ENCODE measurements at places on chromosomes 5 and 9. TPM values are rescaled to one million over a fixed set of nuclear protein-coding genes. Genes with fewer than 3 reads are reported as not detected.

Gene NR5A1
- not detected for total RNA-seq

Gene GDNF
- not detected for total RNA-seq

Gene MYO10
- total RNA-seq, result 129 TPM

Gene SLIT3
- 24.5 TPM for total RNA-seq

Gene FAM163B
- total RNA-seq, result not detected

Gene C9orf43
- not detected for total RNA-seq

Gene GDF9
- not detected for total RNA-seq

GRCh38 chr5:117888688-117889087 is 1099.7 kb downstream of the DTWD2 start:
- H3K36me3 ChIP-seq, result no peaks in the 10 kb centered on the region
- peak overlapping the region; percentile 27 for H3K4me3 ChIP-seq
- no peaks in the 10 kb centered on the region for H3K27me3 ChIP-seq
- peak; percentile 41 for DNase-seq

DNA sequence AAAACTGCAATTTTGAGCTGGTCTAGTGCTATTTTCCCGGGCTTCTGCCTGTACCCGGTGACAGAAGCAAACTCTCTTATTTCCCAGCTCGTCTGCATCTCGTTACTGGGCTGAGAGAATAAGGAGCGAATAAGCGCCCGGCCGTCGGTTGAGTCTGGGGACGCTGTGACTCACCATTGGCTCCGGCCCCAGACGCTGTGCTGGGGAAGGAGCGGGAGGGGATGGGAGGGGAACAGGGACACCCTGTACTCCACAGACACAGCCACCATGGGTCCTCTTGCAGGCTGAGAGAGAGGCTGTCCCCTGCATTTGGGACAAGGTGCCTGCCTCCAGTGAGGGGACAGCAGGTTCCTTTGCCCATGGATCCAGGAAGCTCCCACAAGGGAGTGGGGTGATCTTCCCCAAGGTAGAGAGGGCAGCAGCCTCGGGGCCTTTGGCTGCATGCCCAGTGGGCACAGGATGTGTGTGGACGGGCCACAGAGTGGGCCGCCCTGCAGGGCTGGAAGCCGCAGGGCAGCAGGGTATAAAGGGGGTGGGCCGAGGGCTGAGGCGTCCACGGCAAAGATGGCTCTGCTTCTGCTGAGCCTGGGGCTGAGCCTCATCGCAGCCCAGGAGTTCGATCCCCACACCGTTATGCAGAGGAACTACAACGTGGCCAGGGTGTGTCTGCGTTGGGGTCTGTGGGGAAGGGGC is at the start of gene LCN9:
LCN9 (plus strand) TSS at position 552 of the 693 bp plus-strand sequence; CDS start at position 565, 13 bp downstream.
- no peaks in the 10 kb centered on the region for H3K27me3 ChIP-seq
- no peak for DNase-seq
- no peak within 1 kb of the TSS for H3K27ac ChIP-seq
- no peaks in the 10 kb centered on the region for H3K4me1 ChIP-seq
- no peak within 1 kb of the TSS for H3K4me3 ChIP-seq

DNA sequence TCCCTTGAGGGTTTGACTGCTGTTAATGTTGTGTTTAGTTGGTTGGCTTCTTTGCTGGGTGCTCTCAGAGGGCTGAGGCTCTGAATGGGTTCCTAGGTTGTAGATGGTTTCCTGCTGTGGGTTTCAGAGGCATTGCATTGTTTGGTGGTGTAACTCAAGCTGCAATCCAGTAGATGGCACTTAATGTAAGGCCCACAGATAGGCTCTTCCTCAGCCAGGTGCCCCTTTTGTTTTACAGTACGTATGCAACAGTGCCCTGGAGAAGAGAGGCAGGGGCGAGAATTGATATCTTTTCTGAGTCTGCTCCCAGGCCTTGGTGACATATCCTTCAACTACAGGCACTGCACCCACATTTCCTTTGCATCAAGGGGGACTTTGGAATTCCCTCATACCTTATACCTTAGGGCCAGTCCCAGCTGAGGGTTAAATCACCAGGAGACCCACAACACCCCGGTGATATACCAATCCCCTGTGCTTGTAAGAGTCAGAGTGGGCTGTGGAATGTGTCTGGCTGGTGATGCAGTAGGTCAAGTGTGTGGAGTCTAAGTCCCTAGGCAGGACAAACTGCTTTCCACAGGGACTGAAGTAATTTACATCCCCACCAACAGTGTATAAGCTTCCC is 7.0 kb upstream of the UGT3A2 start:
- peak; percentile 19 for DNase-seq
- no peak overlapping the region for H3K27ac ChIP-seq
- H3K4me3 ChIP-seq, result no peak overlapping the region
- no peaks in the 10 kb centered on the region for H3K36me3 ChIP-seq

DNA sequence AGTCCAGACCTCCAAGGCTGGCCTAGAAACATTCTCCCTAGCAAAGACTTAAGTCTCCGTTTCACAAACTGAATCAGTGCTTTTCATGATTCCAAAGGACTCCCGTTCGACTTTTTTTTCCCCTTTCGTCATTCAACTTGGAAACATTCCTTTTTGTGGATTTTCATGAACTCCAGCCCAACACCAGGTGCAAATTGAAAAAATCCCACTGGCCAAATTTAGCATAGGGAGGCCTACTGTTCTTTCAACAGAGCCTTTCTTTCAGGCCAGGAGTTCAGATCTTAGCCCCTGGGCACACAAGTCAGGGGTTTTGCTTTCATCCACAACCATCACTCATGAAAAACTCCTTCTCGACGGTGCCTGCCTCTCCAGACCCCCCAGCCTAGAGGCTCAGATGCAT is 285.3 kb downstream of the PIK3R1 start:
- H3K4me3 ChIP-seq, result no peak overlapping the region
- no peak for DNase-seq
- no peaks in the 10 kb centered on the region for H3K27me3 ChIP-seq
- no peaks in the 10 kb centered on the region for H3K4me1 ChIP-seq

GRCh38 chr9:105419816-105420597 is 27.8 kb upstream of the FSD1L start:
- H3K36me3 ChIP-seq, result no peaks in the 10 kb centered on the region
- H3K4me1 ChIP-seq, result peaks cover 9% of the 10 kb centered on the region
- no peak overlapping the region for H3K27ac ChIP-seq

GRCh38 chr5:41809128-41809527 is 61.1 kb downstream of the OXCT1 start:
- peaks cover 17% of the 10 kb centered on the region for H3K36me3 ChIP-seq
- H3K27ac ChIP-seq, result no peak overlapping the region

- no peaks in the 10 kb centered on the region for H3K27me3 ChIP-seq
- H3K27ac ChIP-seq, result peak overlapping the region; percentile 91
- H3K4me3 ChIP-seq, result peak overlapping the region; percentile 81
- H3K36me3 ChIP-seq, result peaks cover 26% of the 10 kb centered on the region
These were observed 754 bp downstream of the DCAF12 start for GRCh38 chr9:34125681-34126206.

DNA sequence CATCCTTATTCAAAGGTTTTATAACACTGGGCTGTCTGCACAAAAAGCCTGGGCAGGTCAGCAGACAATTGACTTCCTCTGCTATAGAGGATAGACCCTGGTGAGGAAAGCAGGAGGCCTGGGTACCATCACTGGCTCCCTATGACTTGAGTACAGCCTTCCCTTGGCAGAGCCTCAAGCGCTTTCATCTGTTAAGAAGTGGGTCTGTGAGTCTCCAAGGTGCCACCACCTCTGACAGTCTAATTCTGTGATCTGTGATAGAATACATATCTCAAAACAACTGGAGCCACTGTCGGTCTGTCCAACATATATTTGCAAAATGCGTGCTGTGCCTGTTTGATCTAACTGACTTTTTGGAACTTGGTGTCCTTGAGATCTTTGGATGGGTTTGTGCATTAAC is 52.2 kb downstream of the C9orf152 start:
- H3K4me1 ChIP-seq, result peaks cover 12% of the 10 kb centered on the region
- no peak overlapping the region for H3K4me3 ChIP-seq
- no peaks in the 10 kb centered on the region for H3K27me3 ChIP-seq
- H3K36me3 ChIP-seq, result peaks cover 5% of the 10 kb centered on the region
- peak overlapping the region; percentile 46 for H3K27ac ChIP-seq

DNA sequence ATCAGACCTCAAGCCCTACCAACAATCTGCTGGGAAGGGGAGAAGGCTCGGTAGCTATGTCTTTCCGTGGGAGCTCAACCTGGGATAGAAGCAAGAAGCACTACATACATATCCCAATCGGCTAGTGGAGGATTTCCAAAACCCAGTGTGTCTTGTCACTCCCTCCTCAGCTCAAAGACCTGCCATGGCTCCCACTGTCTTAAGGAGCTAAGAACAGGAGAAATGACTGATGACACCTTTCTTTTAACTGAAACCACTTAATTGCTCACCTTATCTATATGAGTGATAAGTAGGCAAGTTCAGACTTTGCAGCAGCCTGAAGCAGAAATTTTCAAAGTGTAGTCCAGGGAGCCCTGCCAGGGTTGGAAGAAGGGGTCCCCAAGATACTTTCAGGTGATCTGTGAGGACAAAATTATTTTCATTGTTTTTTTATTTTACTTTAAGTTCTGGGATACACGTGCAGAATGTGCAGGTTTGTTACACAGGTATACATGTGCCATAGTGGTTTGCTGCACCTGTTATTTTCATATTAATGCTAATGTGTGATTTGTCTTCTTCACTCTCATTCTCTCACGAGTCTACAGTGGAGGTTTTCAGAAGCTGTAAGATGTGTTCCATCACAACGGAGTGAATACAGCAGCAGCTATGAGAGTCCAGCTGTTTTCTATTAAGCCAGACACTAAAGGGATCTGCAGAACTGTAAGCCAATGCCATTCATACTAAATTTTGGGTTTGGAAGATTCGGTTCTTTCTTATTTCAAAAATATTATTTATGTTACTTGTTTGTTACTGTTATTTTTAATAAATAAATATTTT is 41.4 kb downstream of the PAX5 start:
- H3K4me3 ChIP-seq, result no peak overlapping the region
- peaks cover 5% of the 10 kb centered on the region for H3K4me1 ChIP-seq
- DNase-seq, result no peak
- peaks cover 21% of the 10 kb centered on the region for H3K27me3 ChIP-seq
- no peaks in the 10 kb centered on the region for H3K36me3 ChIP-seq

- H3K27ac ChIP-seq, result no peak overlapping the region
- no peaks in the 10 kb centered on the region for H3K4me1 ChIP-seq
- no peak overlapping the region for H3K4me3 ChIP-seq
- no peaks in the 10 kb centered on the region for H3K27me3 ChIP-seq
- H3K36me3 ChIP-seq, result no peaks in the 10 kb centered on the region
- no peak for DNase-seq
These were observed 71.0 kb downstream of the C5orf15 start for GRCh38 chr5:133897431-133897830.

GRCh38 chr9:105963343-105964099 is 269.2 kb downstream of the TMEM38B start:
- no peaks in the 10 kb centered on the region for H3K27me3 ChIP-seq
- H3K4me3 ChIP-seq, result no peak overlapping the region
- H3K36me3 ChIP-seq, result no peaks in the 10 kb centered on the region
- H3K4me1 ChIP-seq, result no peaks in the 10 kb centered on the region
- no peak overlapping the region for H3K27ac ChIP-seq

DNA sequence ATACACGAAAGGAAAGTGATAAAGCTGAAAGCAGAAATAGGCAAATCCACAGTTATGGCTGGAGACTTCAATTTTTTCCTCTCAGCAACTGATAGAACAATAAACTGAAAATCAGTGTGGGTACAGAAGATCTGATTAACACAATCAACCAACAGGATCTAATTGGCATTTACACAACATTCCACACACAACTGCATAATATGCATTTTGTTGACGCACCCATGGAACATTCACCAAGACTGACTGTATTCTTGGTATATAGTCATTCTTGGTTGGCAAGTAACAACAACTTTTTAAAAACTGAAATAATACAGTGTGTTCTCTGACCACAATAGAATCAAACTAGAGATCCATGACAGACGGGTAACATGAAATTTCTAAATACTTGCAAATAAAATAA is 218.7 kb upstream of the S1PR3 start:
- no peaks in the 10 kb centered on the region for H3K36me3 ChIP-seq
- no peak overlapping the region for H3K4me3 ChIP-seq
- H3K27ac ChIP-seq, result no peak overlapping the region
- H3K4me1 ChIP-seq, result peaks cover 27% of the 10 kb centered on the region

GRCh38 chr5:133450286-133450685 is 162.1 kb downstream of the FSTL4 start:
- H3K4me1 ChIP-seq, result no peaks in the 10 kb centered on the region
- no peaks in the 10 kb centered on the region for H3K27me3 ChIP-seq
- no peak for DNase-seq
- no peak overlapping the region for H3K27ac ChIP-seq
- H3K4me3 ChIP-seq, result no peak overlapping the region
- no peaks in the 10 kb centered on the region for H3K36me3 ChIP-seq

GRCh38 chr9:124078641-124079040 is 67.1 kb downstream of the LHX2 start:
- H3K4me1 ChIP-seq, result no peaks in the 10 kb centered on the region
- DNase-seq, result no peak
- H3K4me3 ChIP-seq, result no peak overlapping the region
- no peaks in the 10 kb centered on the region for H3K36me3 ChIP-seq

GRCh38 chr5:168270476-168270875 is 21.0 kb upstream of the WWC1 start:
- H3K27me3 ChIP-seq, result no peaks in the 10 kb centered on the region
- H3K27ac ChIP-seq, result no peak overlapping the region
- no peaks in the 10 kb centered on the region for H3K36me3 ChIP-seq
- H3K4me1 ChIP-seq, result peaks cover 8% of the 10 kb centered on the region

DNA sequence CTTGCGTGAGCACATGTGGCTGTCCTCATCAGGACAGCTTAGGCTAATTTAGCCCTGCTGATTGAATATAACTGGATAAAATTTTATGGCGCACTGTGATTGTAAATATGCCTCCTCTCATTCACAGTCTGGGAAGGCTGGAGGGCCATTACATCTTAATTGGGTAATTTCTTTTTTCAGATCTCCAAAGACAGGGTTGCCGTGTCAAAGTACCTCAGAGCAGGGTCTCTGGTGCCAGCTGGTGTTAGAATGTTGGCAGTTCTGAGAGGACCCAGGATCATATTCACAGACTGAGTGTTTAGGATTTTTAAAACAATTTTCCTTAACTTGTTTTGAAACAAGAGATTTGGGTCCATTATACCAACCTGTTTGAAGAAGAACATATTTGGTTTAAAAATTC is 455.7 kb upstream of the TLE4 start:
- H3K36me3 ChIP-seq, result no peaks in the 10 kb centered on the region
- no peaks in the 10 kb centered on the region for H3K27me3 ChIP-seq
- no peak overlapping the region for H3K4me3 ChIP-seq
- H3K4me1 ChIP-seq, result no peaks in the 10 kb centered on the region
- no peak overlapping the region for H3K27ac ChIP-seq

DNA sequence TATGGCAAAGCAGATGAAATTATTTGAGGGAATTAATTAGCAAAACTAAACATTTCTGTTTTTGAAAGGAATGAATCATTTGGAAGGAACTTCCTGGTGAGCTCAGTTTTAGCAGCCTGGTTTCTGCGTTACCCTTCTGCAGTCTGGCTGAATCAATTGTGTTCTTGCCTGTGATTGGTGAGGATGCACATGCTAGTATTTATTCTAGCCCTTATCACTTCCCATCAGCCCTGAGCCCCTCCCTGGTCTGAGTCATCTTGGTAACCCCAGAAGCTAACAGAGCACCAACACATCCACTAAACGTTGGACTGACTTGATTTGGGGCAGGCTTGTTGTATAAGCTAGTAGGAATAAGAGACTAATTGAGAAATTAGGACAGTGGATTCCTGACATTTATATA is 6.6 kb downstream of the TJP2 start:
- H3K4me3 ChIP-seq, result no peak overlapping the region
- H3K27me3 ChIP-seq, result no peaks in the 10 kb centered on the region
- peaks cover 96% of the 10 kb centered on the region for H3K4me1 ChIP-seq
- DNase-seq, result peak; percentile 82
- peaks cover 6% of the 10 kb centered on the region for H3K36me3 ChIP-seq
- H3K27ac ChIP-seq, result peak overlapping the region; percentile 76

GRCh38 chr5:138972230-138972629 is 97.1 kb upstream of the LRRTM2 start:
- H3K4me3 ChIP-seq, result no peak overlapping the region
- no peaks in the 10 kb centered on the region for H3K27me3 ChIP-seq
- no peaks in the 10 kb centered on the region for H3K36me3 ChIP-seq
